Renal pelvis (tissue), 12 donors: ENCODE measurements at places on chromosomes 5 and 9. TPM values are rescaled to one million over a fixed set of nuclear protein-coding genes. Genes with fewer than 3 reads are reported as not detected.

DNA sequence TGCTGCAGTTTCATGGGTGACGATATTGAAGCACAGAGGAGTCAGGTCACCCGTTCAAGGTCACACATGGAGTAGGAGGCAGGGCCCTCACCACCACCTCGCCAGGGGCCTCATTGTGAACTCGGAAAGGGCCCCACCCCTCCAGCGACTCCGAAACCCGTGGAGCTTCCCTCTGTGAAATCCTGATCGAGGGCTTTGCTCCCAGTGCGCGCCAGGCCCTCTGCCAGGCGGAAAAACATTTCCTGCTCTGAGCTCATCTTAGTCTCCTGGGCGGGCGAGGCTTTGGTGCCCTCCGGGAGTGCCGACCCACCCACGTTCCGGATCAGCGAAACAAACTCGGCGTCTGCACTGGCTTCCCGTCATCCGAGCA lies 75.0 kb upstream of the FCN1 start:
- peak; percentile 60 for DNase-seq

GRCh38 chr9:89495824-89496560 lies 1.9 kb downstream of the SEMA4D start:
- DNase-seq = no peak

DNA sequence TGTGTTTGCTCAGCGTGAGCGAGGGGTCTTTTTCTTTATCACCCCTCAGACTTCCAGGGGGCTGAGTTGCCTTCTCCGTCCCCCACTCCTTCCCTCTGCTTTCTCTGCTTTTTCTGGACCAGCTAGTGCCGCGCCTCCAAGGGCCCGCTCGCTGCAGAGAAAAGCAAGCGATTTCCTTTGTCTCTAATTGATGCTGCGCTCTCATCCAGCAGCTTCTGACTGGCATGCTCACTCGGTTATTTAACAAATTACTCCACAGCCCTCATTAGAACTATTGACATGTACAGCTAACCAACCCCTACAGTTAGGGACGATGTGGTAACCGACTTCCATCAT lies 288.0 kb downstream of the ELAVL2 start:
- DNase-seq = no peak

DNA sequence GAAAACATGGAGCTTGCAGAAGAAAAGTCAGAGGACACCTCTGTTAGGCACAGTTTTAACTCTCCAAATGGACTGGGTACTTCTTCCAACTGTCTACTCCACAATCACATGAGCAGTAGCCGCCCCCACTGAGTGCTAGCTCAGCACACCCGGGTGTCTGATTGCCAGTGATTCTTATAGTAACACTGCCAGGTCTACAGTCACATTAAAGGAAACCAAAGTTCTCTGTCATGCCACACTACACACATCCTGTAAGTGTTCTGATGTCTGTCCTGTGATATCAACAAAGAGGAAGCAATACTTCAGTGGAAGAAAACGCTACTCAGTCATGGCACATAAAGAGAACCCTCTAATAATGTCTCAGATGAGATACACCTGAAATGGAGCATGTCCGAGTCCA lies at the start of gene HAVCR2:
Gene HAVCR2, minus strand, starts transcription at position 69 of the 400 bp plus-strand sequence. Its CDS starts 61 bp downstream, at position 8.
- no peak for DNase-seq

DNA sequence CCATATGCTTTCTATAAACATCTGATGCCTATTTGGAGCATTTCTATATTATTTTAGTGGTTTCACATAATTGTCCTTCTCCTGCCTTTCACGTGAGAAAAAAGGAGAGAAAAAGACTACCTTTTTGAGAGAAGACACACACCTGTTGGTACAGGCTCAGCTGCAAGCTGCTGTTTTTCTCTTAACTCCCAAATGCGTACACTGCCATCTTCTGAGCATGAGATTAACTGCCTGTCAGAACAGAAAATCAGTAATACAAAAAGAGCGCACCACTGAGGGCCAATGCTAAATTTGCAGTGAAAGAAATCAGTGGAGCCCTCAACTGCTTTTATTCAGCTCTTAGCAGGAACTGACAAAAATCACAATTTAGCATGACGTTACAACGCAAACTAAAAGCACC lies 54.9 kb downstream of the WDR41 start:
- peak; percentile 11 for DNase-seq

DNA sequence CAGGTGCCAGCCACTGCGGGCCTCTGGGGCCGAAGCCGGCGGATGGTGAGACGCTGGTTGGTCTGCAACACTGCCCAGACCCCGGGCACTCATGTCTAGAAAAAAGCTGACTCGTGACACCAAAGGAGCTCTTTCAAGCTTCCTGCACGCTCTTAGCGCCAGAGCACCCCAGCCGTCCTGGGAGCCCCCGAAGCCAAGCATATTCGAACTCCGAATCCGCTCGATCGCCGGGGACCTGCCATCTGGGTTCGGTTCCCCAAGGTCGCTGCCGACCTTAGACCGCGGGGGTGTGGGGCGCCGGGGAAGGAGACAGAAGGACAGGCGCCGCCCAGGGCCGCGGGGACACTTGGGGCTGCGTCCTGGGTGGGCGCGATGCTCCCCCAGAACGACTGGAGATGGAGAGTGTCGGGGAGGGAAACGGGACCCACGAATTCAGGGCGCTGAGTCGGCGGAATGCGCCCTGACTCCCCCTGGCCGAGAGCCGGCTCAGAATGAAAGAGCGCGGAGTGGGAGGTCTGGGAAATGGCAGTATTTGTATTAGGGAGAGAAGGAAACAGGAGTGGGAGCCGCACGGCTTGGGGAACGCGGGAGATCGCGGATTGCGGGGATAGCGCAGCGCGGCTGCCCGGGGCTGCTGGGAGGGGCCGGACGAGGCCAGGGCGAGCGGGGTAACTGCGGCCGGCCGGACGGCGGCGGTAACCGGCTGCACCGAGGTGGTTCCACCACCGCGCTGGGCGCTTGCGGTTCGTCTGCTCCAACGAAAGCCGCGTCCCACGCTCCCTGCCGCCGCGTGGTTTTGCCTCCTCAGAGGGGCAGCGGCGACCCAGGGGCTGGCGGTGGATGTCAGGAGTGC lies 20.1 kb upstream of the MARCHF6 start:
- DNase-seq = no peak

GRCh38 chr9:131397100-131397790 lies 3.4 kb downstream of the PRRC2B start:
- no peak for DNase-seq

- DNase-seq = no peak
Measured at GRCh38 chr9:136982232-136983051, at the start of gene LCNL1. TSS of gene LCNL1 (plus strand) at chr9:136982993. CDS start at chr9:136983587, 594 bp downstream.

- DNase-seq = no peak
Measured at GRCh38 chr9:114697951-114698351, 16.0 kb upstream of the TEX48 start.

DNA sequence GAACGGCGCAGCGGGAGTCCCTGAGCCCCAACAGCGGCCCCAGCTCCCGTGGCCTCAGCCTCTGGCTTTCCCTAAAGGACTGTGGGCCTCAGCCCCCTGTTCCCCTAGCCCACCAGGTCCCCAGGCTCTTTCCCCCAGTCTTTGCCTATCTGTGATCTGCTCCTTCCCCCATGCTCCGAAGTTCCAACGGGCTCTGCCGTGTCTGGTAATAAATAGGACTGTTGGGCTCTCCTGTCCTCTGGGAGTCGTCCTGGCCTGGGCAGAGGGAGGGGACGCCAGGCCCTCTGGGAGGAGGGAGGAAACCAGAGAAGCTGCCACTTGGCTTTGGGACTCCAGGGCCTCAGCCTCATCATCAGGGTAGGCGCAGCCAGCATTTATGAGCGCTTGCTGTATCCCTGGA lies 28.1 kb downstream of the ADGRD2 start:
- no peak for DNase-seq

ORM2 gene
- not detected for polyA plus RNA-seq

PCDHB5 gene
- polyA plus RNA-seq = 9.5 TPM

TIGD6 gene
- polyA plus RNA-seq = 6.3 TPM

C1QTNF3 gene
- 55.5 TPM for polyA plus RNA-seq
